Stimulated activated CD4-positive, alpha-beta T cell treated with anti-CD3 and anti-CD28 coated beads, Interleukin-4, amount 100 ng/mL, for 24 hours (primary cell): ENCODE measurements at places on chromosomes 11 and 22.

- no peak for DNase-seq
Measured at GRCh38 chr11:2446590-2447252, 1.9 kb downstream of the KCNQ1 start.

GRCh38 chr11:46327829-46328228, 19.4 kb upstream of the DGKZ start:
- no peak for DNase-seq

GRCh38 chr11:8870411-8871170, 40.4 kb upstream of the AKIP1 start:
- DNase-seq, result peak; percentile 10

DNA sequence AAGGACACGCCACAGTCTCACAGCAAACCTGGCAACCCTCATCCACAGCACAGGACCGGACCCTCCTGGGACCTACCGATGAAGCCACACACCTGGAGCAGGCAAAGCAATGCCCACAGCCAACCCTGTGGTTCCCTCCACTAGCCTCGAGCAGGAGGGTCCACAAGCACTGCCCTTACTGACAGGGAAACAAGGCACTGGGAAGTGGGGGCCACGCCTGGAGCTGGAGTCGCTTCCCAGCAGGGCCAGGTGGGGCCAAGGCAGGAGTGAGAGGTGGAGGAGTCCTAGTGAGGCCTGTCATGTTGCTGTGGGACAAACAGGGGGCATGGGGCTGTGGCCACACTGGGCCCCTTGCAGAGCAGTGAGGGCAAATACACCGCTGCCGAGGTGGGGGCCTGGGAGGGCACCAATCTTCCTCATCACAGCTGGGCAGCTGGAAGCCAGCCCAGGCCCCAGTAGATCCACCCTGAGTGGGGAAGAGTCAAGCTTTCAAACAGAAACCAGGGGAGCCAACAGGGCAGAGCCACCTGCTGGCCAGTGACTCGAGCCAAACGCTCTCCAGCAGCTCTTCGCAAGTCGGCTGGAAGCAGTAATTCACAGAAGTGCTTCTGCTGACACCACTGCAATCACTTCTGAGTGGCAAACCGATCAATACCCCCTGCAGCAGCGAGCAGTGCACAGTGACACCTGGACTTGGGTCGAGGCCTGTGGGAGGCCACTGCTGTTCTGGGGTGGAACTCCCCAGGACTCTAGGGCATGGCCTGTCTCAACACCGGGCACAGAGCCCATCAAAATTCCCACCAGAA, 13.7 kb downstream of the SULT4A1 start:
- no peak for DNase-seq

DNA sequence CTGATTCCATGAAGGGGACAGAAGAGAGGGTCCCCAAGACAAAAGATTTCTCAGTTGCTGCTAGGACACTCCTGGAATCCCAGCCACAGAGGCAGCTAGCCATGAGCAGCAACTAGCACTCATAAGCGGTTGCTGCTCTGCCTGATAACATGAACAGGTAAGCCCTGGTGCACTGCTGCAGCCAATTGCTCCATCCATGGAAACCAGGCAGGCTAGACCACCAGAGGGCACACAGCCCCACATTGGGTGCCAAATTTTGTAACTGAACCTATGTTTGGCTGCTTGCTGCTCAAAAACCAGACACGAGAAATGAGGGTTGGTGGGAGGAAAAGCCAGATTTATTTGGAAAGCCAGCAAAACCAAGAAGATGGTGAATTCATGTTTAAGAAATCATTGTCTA, 21.9 kb upstream of the QSER1 start:
- peak; percentile 30 for DNase-seq

GRCh38 chr11:113991170-113991569, 16.3 kb downstream of the HTR3A start:
- DNase-seq, result no peak

DNA sequence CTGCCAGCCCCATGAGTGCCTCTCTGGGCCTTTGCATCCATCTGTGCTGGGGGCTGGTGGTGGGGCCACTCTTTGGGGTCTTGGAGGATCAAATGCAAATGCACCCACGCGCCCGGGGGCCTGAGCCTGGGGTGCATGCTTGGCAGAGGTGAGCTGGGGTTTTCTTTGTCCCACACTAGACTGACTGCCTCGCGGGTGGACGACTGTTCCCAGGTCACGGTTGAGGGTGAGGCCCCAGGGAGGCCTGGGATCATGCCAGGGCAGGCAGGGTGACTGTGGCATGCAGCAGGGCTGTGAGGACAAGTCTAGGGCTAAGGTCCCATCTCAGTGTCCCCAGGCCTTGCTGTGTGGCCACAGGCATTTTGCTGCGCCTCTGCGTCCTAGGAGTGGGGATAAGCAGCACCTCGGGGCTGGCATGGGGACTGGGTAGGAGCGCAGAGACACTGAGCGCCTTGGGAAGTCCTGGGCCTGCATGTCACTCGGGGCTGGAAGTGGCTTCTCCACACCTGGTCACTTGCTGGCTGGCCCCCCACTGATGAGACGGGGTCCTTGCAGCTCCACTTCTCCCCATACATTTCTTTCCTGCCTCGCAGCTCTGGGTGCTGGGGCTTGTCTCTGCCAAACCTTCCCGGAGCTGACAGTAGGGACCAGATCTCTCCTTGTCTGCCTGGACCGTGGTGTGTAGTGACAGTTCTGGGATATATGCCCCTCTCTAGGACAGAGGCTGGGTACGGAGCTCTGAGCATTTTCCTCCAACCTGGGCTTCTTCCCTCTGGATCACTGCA, 133.1 kb downstream of the CTTN start:
- DNase-seq, result no peak

- DNase-seq, result no peak
Measured at GRCh38 chr11:30683176-30683575, 97.0 kb upstream of the MPPED2 start.

DNA sequence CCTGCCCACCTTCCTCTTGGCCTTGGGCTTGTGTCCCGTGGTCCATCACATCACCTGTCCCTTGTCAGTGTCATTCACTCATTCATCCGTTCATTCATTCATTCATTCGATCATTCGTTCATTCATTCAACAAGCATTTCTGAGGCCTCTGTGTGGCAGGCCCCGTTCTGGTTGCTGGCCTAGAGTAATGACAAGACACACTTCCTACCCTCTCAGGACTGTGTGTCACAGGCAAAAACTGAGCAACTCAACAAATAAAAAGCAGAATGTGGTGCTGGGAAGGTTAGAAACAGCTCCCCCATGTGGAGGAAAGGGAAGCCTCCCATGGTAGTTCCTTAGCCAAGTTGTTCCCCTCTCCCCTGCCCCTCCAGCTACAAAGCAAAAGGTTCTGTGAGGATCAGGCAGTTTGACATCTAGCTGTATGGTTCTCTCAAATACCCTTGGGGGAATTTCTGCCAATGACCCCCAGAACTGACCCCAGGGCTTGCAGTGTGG, 1.6 kb upstream of the OMP start:
- DNase-seq, result no peak

DNA sequence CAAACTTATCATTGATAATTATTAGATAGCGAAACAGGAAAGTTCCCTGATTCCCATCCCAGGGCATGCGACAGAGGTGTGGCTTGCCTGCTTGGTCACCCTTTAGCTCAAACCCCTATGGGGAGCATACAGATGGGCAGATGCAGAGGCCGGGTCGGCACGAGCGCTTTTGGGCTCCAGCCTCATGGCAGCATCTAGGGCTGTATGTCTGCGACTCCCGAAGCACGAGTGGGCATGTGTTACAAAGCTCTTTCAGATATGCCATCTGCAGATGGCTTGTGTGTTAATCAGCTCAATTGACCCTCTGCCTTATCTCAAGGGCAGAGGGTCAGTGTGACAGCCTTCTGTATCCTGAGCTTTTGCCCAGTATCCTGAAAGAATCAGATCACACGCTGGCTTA, 2069.3 kb upstream of the RAG2 start:
- DNase-seq, result no peak

GRCh38 chr11:28401446-28401845, 293.3 kb downstream of the METTL15 start:
- no peak for DNase-seq

- DNase-seq, result peak; percentile 71
Measured at GRCh38 chr22:24230911-24231656, 13.8 kb downstream of the GGT5 start.

DNA sequence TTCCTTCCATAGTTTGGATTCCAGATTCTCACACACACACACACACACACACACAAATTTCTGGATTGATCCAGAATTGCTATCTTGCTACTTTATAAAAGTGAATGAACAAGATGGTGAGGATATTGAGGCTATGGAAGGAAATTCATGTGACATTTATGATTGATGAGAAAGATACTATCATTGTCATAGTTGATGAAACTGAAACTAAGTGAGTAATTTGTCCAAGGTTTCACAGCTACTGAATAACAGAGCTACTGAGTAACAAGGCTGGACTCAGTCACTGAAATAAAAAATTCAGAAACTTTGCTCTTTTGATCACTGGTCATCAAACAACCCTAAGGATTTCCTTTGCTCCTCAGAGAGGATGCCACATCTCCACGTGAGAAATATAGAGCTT, 16.2 kb downstream of the OR5D16 start:
- DNase-seq, result no peak

DNA sequence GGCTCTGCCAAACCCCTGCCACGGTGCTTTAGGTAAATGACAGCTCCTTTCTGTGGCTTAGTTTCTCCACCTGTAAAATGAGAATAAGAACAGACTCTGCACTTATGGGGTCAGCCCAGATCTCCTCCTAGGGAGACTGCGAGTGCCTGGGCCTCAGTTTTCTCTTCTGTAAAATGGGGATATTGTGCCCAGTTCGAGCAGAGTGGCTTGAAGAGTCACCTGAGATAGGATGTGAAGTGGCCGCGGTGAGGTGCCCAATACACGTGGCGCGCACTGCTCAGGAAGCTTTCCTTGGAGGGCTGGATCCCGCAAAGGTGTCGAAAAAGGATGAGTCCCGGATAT, 473 bp upstream of the EMID1 start:
- DNase-seq, result no peak

GRCh38 chr11:75437966-75438659, 5.1 kb upstream of the KLHL35 start:
- DNase-seq, result no peak

- DNase-seq, result no peak
Measured at GRCh38 chr11:62976109-62976508, 8.7 kb downstream of the SLC22A6 start.

GRCh38 chr11:65558002-65558929, at the start of gene LTBP3:
Gene LTBP3, minus strand, starts transcription at chr11:65558359. Its CDS starts 400 bp downstream, at chr11:65557959.
- no peak for DNase-seq

DNA sequence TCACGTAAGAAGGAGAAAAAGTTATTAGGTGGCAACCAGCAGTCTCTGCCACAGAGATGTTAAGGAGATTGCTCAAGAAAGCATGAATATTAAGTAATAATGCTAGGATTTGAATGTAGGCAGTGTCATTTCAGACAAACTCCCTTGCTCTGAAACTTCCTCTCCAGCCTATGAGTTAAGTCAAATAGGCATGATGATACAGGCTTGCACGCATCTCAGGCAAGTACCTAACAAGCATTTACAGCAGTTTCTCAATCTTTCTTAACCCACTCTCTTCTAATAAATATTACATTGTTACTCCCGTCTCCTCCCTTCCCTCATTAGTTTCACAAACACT, 72.7 kb downstream of the RAB38 start:
- DNase-seq, result no peak

- DNase-seq, result peak; percentile 78
Measured at GRCh38 chr22:49929211-49929979, 11.0 kb downstream of the CRELD2 start.

- no peak for DNase-seq
Measured at GRCh38 chr11:57547854-57548377, 10.5 kb downstream of the SMTNL1 start.

DNA sequence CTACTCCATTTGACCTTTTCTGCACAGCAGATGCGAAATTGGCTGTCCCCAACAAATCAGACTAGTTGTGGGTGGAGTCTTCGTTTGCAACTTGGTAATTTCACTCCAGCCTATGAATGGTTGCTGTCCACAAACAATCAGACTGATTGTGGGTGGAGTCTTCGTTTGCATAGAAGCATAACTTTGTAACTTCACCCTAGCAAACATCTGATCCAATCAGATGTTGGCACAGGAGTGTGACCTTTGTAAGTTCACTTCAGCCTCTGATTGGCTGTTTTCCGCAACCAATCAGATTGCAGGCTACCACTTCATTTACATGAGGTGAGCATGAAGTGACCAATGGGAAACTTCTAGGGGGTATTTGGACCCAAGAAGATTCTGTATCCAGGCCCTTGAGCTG, 16.3 kb upstream of the CABP2 start:
- no peak for DNase-seq

DNA sequence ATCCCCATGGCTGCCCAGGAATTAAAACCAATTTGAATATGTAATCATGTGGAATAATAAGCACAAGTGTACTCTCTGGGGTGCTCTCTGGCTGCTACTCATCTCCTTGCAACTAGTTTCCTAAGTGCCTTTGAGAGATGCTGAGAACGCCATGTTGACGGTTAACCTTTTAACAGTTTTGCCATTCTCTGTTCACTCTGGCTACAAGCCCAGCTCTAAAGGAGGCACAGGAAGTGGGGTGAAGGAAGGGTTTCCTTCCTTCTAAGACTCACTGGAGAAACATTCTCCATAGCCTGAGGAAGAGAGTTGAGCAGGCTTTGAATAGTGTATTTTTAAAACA, 122.0 kb upstream of the ZC3H12C start:
- DNase-seq, result no peak

GRCh38 chr11:112355726-112356125, 95.1 kb upstream of the PLET1 start:
- DNase-seq, result no peak

DNA sequence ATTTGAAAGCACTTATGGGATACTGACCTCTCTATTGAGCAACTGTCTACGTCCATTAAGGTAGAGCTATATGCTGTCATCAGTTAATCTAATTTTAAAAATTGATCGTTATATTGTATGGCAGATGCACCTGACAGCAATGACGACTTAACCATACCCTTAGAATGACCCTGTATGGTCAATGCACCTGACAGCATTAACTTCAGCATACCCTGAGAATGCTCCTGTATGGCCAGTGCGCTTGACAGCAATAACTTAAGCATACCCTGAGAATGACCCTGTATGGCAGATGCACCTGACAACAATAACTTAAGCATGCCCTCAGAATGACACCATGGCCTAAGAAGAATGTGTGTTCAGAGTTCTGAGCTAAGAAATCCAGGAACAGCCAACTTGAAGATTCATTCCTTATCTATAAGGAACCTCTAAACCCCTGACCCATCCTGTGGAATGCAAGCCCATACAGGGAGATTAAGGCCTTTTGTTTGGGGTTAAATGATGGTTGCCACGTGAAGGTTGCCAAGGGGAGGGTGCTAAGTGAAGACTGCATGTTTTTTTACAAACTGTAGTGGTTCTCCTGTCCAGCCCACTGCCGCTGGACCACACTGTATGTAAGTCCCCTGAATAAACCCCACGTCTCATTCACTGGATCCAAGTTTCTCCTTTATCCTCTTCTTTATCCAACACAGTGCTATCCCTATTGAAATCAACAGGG, 138.3 kb downstream of the GUCY1A2 start:
- DNase-seq, result no peak
